Stimulated activated CD8-positive, alpha-beta memory T cell treated with anti-CD3 and anti-CD28 coated beads, Interleukin-7, amount 100 ng/mL, for 48 hours (primary cell): ENCODE measurements at places on chromosomes 4 and X.

DNA sequence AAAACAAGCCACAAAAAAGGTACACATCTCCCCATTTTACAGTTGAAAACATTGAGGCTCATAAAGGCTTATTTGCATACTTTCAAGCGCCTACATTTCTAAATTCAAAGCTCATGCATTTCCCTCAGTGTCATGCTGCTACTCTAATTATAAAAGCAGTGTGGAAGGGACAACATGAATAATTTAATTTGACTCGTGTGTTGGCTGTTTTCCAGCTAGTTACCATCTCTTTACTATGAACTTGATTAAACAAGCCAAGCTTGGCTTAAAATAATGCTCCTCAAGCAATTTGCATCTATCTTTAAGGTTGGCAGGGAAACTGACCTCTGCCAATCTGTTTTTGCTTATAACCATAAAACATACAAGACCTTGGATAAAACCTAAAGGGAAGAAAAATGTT lies 252.5 kb upstream of the NEIL3 start:
- no peak for DNase-seq

- DNase-seq = peak; percentile 25
Measured at GRCh38 chrX:72105436-72105835, 26.3 kb downstream of the RTL5 start.

DNA sequence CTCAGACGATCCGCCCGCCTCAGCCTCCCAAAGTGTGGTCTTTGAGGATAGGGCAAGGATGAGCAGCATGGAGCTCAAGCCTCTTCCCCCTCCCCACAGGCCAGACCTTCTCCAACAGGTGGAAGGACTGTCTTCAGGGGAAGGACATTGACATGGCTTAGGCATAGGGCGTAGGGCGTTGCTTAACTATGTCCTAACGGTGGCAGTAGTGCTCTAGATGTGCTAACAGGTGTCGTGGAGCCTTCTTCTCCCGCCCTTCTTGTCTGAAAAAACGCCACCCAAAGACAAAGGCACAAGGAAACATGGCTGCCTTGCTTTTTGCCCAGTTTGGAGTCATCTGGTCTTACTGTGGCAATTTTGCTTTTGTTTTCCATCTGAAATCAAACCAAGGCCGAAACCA lies 219.8 kb downstream of the OR13H1 start:
- no peak for DNase-seq

- DNase-seq = no peak
Measured at GRCh38 chr4:95637043-95637600, 88.3 kb upstream of the UNC5C start.

GRCh38 chr4:3655963-3656362 lies 110.2 kb upstream of the ADRA2C start:
- DNase-seq = no peak

DNA sequence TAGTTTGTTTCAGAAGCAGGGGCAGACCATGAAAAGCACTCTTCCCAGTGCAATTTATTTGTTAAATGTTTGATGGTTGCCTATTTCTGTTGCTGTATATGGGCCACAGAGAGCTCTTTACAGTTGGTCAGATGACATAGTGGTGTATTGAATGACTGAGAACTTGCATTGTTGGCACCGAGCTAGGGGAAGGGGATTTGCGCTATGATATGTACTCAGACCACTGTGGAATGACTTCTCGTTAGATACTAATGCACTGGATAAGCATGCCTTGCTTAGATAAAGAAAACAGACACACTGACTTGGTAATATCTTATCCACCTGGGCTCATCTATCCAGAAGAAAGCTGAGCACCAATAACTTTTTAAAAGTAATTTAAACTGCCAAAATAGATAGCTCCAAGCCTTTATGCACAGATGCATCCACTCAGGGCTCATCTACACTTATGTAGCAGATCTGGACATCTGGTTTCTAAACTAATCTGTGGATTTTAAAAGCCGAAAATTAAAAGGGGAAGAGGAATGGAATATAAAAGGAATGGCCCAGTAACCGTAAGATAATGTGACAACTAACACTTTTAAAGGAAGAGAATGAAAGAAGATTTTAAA lies 132.7 kb downstream of the GATB start:
- no peak for DNase-seq

GRCh38 chr4:185512516-185512915 lies 22.8 kb downstream of the PDLIM3 start:
- no peak for DNase-seq

DNA sequence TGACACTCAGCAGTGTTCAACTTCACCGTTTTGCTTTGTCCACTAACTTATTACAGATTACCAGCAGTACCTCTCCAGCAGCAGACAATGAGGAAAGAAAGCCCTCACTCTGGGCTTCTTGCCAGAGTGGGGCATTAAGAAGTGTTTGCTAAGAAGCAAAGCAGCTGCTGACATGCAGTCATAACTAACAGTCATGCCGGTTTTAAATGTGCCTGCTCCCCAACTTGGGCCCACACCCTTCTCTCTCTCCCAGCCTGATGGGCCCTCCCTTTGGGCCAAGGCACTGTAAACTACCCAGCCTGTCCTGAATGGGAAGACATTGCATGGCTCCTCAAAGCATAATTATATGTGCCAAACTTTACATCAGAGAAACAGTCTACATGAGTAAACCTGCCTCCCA lies 54.6 kb upstream of the HHIP start:
- DNase-seq = no peak

GRCh38 chr4:136898590-136899248 lies 633.6 kb downstream of the PCDH18 start:
- no peak for DNase-seq

DNA sequence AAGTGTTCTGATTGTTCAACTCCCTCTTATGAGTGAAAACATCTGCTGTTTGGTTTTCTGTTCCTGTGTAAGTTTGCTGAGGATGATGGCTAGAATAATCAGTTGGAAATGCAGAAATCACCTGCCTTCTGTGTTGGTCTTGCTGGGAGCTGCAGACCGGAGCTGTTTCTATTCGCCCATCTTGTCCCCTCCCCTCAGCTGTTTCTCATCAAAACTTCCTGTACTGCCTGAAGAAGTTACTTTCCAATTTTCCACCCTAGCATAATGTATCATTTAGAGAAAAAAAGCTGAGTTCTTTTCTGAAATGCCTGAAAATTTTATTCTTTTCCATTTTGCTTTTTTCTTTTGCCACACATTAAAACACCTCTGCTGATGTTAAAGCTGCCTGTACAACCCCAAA lies 167.6 kb downstream of the TEX13A start:
- DNase-seq = no peak

- no peak for DNase-seq
Measured at GRCh38 chr4:143083756-143084472, 100.8 kb upstream of the USP38 start.

DNA sequence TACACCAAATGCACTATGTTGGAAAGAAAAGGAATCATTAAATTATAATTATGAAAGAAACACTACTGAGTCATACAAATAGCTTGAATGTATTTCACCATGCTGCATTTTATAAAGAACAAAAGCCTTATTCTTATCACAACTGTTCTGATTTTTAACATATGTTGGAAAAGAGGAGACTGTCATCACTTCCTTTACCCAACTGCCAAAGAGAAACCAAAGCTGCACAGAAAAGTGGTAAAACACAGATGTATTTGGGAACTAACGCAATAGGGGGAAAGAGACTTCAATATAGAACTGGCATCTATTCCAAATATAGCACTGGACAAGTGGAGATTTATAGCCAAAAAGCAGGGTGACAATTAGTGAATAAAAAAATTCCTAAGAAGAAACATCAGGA lies 181.0 kb downstream of the SPANXN3 start:
- DNase-seq = no peak

DNA sequence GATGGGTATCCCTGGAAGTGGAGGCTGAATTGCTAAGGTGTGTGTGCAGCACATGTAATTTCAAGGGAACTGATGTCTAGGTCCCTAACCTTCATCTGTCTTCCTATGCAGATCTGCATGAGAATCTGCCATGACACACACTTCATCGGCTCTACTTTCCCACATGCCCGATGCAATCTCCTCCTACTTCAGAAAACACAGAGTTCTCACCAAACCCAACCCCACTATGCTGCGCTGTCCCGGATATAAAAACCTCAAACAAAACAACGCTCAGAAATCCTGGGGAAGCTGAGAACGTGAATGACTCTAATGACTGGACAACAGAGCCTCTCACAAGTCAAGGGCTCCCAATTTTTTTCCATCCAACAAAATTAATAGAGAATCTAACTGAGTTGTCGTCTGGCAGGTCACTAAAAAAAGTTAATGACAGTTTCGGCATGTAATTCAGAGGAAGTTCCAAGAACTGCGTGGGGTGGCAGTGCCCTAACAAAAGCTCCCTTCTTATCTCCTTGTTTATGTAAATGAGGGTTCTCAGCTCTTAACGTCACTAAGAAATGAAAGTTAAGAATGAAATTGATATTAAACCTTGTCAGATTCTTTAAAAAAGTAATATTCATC lies 39.0 kb downstream of the STX18 start:
- peak; percentile 25 for DNase-seq
